Mucosa of gallbladder (tissue), 1 donor: ENCODE measurements at places on chromosomes 13 and 19. TPM values are rescaled to one million over a fixed set of nuclear protein-coding genes. Genes with fewer than 3 reads are reported as not detected.

- DNase-seq = no peak
Observed at GRCh38 chr13:99656844-99657381, 155.6 kb downstream of the TM9SF2 start.

DNA sequence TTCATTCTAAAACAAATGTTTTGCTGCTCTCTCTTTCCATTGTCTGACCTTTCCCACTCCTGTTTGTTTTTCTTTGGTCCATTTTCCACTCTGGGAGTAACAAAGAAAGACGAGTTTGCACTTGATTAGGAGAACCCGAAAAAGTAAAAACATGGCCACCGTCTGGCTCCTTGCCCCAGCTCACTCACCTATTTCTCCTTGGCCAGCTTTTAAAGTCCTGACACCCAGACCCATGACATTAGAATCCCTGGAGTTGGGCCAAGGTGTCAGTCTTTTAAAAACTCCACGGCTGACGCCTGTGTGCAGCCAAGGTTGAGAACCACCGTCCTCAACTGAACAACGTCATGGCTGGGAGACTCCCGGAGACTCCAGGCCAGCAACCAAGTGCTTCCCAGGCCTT, 63.6 kb upstream of the FLT1 start:
- no peak for DNase-seq

GRCh38 chr19:14106840-14107239, 10.7 kb downstream of the PRKACA start:
- DNase-seq = no peak

GRCh38 chr19:35898499-35898809, 1.9 kb downstream of the NFKBID start:
- no peak for DNase-seq

DACT3 gene
- total RNA-seq = 31.0 TPM

CFD gene
- total RNA-seq = 133 TPM
